Activated naive CD4-positive, alpha-beta T cell treated with anti-CD3 and anti-CD28 coated beads, Interleukin-2, amount 50 U/mL, for 72 hours (primary cell): ENCODE measurements at places on chromosomes 11 and 22.

DNA sequence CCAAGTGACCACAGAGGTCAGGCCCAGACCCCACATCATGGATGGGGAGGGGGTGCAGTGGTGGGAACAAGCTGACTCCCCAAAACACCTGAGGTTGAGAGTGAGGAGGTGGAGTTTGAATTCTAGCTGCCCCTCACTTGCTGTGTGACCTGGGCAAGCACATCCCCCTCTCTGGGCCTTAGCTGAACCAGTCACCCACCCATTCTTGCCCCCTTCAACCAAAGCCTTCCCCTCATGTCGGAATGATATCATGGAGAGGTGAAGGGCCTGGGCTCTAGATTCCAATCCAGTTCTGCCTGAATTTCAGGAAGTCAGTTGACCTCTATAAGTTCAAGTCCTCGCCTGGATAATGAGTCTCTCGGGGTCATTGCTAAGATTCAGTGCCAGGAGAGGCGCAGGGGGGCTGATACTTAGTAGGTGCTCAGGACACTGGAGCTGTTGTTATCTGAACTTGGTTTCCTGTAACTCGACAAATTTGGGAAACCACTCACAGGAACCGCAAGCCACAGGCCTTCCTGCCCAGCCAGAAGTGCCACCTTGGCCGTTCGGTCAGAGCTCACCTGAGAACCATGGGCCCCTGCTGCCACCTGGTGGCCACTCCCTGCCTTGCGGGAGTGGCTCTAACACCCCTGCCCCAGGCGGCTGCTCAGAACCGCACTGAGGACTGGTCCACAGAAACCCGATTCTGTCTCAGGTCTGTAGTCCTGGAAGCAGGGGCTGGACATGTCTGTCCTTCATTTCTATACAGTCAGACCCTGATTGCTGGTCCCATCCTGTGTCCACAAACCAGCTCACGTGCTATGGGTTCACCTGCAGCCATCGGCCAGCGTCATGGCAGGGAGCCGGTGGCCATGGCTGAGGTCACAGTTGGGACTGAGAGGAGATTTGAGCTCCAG, 6.9 kb downstream of the CDC42EP1 start:
- DNase-seq, result peak; percentile 96

DNA sequence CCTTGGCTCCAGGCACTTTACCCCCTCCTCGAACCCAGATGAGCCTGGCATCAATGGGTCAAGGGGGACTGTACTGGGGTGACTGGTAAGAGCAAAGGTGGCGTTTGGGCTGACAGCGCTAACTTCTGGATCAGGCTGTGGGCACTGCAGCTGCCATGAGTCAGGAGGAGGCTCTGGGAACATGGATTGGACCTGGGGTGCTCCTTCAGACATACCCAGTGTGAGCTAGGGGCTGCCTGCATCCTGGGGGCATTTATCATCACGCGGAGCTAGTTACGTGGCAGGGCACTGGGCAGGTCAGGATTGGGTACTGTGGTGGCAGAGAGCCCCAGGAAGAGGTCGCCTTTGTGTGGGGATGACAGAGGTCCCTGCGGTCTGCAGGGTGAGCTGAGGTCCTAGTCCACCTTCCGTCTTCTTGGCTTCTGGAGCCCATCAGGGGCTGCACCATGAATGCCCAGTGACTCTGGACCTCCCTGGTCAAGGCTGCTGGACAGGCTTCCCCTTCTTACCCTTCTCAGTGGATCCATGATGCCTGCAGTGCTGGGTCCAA, 13.1 kb downstream of the GRIK4 start:
- DNase-seq, result no peak

- DNase-seq, result no peak
Observed at GRCh38 chr11:115706626-115707135, 202.5 kb upstream of the CADM1 start.

DNA sequence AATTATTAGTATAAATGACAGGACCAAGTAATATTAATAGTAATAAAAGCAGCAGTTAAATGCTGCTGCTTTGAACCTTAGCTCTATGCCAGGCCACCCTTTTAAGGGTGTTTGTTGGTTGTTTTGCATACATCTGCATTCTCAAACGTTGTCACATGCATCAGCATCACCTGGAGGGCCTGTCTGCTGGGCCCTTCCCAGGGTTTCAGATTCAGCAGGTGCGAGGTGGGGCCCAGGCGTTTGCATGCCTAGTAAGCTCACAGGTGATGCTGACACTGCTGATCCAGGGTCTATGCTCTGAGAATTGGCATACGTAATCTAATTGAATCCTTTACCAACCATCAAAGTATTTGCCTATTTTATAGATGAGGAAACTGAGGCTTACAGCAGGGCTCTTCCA, 246.5 kb downstream of the CADM1 start:
- DNase-seq, result no peak

DNA sequence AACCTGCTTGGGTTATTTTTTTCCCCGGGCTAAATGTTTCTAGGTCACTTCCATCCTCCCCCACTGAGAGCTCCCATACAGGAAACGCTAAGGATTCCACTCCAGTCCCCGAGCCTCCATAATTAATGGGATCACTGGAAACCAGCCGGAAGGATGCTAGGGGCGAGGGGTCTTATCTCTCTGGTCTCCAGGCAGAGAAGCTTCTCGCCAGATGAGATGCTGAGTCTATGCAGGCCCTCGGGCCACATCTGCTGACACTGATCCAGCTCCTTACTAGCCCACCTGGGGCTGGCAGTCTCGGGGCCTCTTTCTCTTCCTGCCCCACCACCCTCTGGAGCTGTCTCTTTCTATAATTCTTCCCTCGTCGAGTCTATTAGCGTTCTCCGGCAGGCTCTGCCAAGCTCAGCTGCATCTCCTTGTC, 125.9 kb upstream of the SYT13 start:
- no peak for DNase-seq

GRCh38 chr11:79438631-79439409, 2.0 kb downstream of the TENM4 start:
- no peak for DNase-seq

DNA sequence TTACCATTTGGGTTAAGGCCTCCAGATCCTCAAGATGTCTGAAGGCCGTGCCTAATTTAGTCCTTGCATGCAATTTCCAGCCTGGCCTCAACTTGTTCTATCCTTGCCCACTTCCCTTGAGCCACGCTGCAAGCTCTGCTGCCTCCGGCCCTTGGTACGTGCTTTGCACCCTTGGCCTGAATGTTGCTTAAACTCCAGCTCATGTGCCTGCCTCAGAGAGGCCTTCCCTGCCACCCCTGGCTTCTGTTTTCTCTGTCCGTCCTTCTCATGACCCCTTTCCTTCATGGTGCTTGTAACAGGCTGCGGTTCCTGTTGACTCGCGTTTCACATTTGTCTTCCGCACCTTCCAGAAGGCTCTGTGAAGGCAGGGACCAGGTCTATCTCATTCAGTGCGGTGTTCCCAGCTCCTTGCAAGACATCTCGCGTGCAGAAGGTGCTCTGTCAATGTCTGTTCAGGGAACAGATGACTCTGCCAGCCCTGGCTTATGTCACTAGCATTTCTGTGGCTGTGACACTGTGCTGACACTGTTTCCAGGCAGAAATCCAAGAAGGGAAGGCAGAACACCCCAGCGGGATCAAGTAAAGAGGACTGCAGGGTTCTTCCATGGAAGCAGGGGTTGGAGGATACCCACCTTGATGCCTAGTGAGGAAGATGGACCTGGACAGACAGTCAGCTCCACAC, 61.8 kb downstream of the FBLN1 start:
- DNase-seq, result no peak

DNA sequence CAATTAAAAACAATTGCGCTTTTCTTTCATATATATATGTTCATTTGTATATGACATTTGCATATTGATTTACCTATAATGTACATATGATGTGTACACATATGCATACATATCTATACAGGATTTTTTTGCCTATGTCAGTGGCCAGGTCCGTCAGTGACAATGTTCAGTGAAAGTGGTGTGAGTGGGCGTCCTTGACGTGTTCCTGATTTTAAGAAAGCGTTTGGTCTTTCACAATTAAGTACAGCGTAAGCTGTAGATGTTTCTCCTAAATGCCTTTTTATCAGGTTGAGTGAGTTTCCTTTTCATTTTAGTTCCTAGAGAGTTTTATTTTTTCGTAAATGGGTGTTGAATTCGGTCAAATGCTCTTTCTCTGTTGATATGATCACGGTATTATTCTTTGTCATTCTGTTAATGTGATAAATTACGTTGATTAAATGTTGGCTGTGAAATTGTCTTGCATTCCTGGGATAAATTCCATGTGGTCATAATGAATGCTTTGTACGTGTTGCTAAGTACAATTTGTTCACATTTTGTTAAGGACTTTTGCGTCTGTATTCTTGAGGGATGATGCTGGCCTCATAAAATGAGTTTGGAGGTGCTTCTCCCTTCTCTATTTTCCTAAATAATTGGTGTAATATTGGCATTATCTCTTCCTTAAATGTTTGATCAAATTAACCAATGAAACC, 10.6 kb upstream of the GNB1L start:
- DNase-seq, result no peak

- no peak for DNase-seq
Observed at GRCh38 chr22:20131859-20132685, 468 bp downstream of the ZDHHC8 start.

GRCh38 chr22:41524809-41525449, 19.3 kb downstream of the POLR3H start:
- DNase-seq, result peak; percentile 56

GRCh38 chr11:16154715-16155396, 201.5 kb downstream of the SOX6 start:
- DNase-seq, result no peak

- no peak for DNase-seq
Observed at GRCh38 chr22:37443977-37444376, 16.7 kb upstream of the ELFN2 start.

GRCh38 chr11:76778874-76779273, 4.3 kb upstream of the TSKU start:
- no peak for DNase-seq

DNA sequence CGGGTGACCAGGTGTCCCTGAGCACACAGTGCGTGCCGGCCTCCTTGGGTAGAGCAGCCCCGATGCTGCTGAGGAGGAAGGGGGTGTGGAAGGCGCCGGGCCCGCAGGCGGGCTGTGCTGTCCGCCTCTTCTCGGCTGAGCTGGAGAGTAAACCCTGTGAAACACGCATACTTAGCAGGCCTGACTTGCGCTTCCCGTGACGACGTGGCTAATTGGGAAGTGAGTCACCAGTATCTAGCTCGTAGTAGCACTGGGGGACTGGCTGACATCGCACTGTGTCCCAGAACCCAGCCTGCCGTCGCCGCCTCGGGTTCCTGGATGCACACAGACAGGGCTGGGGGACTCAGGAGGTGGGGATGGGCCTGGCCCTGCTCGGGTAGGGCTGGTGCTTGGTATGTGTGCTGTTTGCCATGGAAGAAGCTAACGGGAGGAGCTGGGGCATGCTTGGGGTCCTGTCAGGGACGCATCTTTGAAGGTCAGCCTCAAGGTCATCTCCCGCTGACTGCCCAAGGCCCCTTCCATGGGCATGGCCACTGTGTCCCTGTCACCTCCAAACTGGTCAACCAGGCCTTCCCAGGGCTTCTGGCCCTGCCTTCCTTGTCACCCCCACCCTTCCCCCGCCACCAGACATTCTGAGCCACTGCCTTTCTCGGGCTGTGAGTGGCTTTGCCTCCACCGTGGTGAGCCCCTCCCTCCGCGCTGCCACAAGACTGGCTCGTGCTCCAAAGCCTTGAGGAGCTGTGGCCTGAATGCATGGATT, 1327.0 kb downstream of the BRD1 start:
- DNase-seq, result no peak

DNA sequence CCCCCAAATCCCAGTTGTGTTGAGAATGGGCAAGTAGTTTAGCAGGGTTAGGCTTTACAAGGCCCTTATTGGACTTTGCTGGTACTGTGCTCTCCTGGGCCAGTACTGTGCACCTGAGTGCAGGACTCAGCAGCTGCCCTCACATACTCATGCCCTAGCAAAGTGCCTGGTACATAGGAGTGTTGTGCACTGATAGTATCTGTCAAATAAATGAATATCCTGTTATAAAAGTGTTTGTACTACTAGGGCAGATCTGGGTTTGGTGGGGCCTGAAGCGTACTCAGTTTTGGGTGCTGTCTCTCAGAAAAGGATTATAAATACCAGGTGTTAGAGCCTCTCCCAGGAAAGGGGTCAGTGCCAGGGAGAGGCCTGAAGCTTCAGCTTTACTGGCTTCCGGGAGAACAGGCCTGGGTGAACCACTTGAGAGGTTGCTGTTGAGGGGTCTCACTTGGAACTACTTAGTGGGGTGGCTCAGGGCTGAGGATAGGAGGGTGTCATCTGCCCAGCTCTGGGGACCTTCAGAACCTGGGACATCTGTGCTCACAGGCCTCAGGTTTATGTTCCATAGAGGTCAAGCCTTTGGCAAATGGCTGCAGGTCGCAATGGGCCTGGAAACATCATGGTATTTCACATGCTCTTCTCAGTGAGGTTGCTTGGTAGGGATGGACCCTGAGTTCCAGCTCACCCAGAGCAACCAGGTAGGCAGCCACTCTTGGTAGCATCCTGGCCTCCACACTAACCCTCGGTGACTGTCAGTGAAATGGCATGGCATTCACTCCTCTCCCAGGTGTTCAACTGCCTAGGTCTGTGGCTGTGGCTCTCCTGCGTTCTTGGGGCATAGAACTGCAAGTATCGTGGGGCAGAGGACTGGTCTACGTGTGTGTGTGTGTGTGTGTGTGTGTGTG, 106.1 kb downstream of the ZBTB16 start:
- no peak for DNase-seq

- no peak for DNase-seq
Observed at GRCh38 chr11:119571311-119571710, 148.3 kb upstream of the THY1 start.

- no peak for DNase-seq
Observed at GRCh38 chr11:25456211-25456610, 875.7 kb upstream of the ANO3 start.

DNA sequence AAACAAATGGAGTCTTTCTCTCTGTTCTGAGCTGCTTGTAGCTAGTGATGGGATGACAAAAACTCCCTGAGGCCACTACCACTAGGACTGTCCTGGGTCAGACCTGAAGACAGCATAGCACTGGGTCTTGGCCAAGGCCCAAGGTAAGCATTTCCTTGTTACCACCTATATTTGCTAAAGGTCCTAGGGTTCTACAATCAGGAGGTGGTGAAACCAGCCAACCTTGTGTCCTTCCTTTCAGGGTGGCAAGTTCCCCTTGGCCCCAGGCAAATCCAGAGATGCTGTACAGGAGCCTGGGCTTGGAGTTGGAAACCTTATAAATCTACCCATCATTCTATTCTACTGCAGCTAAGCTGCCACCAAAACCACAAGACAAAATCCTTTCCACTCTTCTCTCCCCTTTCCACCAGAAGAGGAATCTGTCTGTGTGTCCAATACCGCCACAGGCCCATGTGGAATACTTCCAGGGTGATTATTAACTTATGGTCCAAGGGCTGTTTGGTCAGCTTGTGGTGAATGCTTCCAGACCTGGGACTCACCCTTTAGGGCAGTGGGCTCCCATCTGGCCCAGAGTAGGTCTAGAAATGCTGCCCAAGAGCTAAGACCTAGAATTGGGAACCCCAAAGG, 16.8 kb downstream of the SLC22A25 start:
- DNase-seq, result no peak
